ENCODE measurements at places on chromosomes 5 and 9.

GRCh38 chr9:134226221-134226930 is 62.0 kb upstream of the RNU6ATAC start:
- peak; percentile 45 for DNase-seq

GRCh38 chr5:113612060-113612496 is 98.6 kb downstream of the YTHDC2 start:
- DNase-seq = no peak

DNA sequence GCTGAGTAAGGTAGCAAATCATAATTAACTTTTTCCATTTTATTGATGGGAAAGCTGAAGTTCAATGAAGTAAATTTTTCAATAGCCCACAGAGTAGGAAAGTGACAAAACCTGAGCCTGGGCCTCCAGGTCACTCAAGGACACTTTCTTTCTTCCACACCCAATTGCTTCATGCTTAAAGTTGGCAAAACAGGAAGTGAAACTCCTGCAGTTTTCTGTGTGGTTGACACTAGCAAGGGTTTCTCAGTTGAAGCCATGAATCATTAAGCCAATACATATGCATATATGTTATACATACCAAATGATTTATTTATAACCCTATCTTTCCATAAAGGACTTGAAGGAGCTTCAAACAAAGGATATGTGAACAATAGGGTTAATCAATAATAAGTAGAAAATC is 13.9 kb downstream of the TLR4 start:
- peak; percentile 62 for DNase-seq

DNA sequence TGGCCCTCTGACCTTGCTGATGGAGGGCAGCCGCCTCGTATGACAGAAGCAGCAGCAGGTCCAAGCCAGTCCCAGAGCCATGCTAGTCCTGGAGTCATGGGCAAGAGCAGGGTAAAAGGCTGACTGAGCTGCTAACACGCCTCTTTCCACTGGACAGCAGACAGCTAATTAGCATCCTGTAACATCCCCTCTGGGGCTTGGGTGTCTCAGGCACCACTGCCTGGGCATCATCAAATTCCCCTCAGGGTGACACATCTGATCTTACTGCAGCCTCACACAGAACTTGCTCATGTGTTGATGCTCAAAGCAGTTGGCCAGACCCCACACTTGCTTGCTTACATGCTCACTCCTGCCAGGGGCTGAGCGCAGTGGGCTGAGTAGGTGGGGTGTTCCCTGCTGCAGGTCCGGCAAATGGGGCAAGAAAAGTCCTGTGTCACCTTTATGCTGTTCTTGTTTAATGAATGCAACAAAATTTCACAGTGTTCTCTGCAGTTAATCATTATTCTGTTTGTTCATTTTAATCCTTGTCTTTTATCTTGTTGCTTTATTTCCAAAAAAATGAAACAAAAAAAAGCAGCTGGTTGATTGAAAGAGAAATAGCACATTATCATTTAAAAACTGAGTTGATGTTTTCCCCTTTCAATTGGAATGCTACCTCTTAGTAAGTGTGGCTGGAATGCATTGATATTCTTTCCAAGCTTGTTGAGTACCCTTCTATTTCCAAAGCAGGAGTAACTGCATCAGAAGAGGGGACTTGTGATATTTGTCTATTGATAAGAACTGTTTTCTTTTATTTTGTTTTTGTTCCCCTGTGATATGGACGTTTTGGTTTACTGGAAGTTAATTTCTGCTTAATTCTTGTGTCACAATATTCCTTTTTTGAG is 254.1 kb downstream of the CDH18 start:
- DNase-seq = no peak

DNA sequence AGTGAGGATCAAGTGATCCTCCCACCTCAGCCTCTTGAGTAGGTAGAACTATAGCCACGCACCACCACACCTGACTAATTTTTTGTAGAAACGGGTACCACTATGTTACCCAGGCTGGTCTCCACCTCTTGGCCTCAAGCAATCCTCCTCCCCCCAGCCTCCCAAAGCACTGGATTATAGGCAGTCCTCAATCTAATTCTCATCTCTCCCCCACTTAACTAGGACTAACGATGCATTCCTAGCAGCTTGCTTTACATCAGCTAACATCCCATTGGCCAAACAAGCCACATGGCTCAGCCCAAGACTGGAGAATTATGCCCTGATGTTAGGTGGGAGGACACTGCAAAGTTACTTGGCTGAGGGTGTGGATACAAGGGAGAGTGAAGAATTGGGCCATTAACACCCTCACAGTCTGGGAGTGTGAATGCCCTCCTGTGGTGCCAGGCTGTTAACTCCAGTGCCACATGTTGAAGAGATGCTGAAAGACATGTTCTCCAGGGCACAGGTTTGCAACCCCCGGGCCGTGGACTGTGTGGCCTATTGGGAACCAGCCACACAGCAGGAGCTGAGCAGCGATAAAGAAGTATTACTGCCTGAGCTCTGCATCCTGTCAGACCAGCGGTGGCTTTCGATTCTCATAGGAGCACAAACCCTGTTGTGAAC is 5.3 kb upstream of the ZNF367 start:
- no peak for DNase-seq

DNA sequence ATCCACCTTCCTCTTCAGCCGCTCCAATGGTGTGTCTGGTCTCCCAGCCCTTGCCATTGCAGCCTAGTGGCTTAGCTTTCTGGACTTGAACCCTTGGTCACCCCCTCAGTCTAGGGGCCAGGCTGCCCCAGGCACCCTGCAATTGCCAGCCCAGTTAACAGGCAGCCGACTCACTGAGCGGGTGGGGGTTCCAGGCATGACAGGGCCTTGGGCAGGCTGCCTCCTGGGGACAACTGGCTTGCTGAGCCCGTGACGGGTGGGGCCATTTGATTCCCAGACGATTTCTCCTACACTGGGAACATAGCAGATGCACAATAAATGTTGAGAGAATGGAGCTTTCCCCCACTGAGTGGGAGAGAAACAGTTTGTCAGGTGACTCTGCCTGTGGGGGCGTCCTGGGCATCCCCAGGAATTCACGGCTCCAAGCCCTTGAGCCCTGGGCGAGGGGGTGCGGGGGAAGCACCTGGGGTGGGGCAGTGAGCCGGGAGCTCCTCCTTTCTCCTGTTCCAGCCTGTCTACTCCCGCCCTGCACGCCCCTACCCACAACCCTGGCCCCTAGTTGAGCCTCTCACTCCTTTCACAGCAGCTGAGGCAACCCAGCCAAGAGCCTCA is 12.6 kb upstream of the AQP7 start:
- DNase-seq = peak; percentile 49

DNA sequence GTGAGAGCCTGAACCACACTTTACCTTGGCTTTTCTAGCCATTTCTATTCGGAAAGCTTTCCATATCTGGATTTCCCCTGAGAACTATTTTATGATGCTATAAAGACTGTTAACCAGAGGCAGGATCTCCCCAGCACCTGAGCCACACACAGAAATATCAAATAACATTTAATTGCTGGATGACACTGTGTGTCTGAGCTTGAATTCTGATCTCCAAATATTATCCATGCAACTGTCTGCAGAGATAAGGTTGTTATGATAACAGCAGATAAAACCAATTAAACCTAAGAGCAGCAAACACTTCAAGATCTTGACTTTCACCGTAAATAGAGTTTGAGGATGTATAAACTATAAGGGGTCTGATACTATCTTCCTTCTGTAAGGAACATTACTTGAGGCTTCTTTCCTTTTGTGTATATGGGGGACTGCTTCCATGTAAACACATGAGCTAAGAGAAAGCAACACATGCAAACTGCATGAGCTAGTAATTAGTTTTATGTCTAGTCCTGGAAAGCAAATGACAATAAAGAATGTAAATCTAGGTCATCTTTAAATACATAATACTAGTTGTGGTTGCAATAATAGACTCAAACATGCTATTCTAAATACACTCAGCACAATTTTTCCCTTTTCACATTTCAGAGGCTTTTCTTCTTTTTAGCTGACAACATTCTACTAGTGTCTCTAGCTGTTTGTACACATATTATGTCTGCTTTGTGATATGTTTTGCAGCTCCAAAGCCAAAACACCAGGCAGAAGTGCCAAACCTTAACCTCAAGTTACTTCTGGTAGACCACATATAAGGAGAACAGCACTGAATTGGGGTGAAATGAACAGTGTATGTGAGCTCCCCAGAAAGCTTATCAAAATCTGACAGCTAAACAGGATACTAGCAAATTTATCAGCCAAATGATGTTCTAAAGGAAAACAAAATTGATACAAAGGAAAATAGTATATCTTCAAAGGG is 136.5 kb downstream of the EFNA5 start:
- DNase-seq = no peak

DNA sequence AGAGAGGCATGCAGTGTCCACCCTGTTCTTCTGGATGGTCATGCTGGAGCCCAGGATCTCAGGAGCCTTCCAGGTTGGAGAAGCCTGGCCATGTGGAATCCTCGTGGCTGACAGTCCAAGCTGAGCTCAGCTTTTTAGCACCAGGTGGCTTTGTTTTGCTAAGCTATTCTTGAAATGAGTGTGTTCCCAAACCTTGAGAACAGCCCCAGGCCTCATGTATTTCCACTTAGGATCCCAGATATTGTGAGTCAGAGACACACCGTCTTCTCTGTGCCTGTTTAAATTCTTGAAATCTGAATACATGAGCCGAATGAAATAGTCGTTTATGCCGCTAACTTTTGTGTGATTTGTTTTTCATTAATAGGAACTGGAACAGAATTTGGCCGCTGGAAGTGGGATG is 61.2 kb downstream of the IRX2 start:
- no peak for DNase-seq

DNA sequence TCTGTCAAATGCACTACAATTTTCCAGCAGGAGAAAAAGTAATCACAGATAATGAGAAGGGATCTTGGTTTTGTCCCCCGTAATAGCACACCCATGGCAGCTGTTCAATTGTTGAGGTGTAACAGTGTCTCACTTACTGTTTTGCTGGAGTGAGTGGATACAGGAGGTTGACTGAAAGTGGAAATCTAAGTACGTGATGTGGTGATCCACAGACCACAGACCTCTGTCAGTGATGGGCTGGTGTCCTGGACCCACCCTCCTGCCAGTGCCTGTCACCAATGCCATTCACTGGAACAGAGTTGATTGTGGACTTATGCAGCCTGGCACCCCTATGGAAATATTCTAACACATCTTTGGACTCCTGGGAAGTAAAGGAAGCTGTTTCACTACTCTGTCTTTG is 261.7 kb downstream of the TRPM3 start:
- no peak for DNase-seq

DNA sequence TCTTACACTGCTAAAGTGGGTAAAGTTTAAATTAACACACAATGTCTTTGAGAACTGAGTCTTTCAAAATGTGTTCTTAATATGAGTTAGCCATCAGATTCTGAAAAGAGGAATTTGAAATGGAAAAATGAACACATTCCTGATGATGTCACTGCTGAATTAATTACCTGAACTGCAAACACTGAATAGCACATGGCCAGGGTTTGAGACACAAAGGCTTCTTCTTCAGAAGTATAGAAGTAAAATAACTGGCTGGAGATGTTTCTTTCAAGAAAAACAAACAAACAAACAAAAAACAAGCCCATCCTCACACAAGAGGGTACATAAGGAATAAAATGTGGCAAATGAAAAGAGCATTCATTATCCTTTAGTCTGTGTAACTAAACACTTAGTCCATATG is 7.1 kb downstream of the GLIS3 start:
- DNase-seq = no peak

- DNase-seq = no peak
Observed at GRCh38 chr9:136554870-136555269, 9.0 kb upstream of the NOTCH1 start.

DNA sequence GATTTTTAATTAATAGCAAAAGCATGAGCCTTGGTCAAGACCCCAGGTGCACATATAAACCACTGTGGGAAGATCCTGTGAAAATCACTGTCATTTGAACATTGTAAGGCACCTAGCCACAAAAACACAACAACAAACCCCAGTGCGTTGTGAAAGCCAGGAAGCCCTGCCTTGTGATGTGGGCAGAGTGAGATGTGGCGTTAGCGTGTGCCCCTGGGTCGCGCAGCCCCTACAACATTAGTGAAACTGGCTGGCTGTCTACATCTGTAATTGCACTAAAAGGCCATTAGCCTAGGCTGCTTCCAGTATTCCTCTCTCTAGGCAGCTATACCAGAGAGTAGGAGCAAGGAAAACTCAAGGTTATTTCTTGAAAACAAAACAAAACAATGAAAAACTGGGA is 21.1 kb upstream of the PDZD2 start:
- DNase-seq = no peak

GRCh38 chr9:84966876-84967830 is 297.6 kb downstream of the NTRK2 start:
- no peak for DNase-seq

DNA sequence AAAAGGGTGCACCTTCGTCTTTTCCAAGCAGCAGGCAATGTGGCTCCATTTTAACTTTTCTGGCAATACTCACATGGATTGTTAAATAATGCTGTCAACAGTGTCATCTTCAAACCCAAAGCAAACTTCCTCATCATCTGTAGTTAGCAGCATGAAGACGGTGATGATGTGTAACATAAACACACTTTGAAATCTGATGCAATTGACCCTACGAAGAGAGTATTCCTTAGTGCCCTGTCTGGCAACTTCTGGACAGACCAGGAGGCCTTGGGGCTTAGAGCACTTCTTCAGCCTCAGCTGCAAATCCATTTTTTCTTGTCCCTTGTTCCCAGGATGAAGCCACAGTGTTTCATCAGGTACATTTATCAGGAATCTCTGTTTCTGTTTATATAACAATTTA is 149.1 kb downstream of the GHR start:
- DNase-seq = no peak

- peak; percentile 74 for DNase-seq
Observed at GRCh38 chr9:126514037-126514821, 99.5 kb upstream of the LMX1B start.

DNA sequence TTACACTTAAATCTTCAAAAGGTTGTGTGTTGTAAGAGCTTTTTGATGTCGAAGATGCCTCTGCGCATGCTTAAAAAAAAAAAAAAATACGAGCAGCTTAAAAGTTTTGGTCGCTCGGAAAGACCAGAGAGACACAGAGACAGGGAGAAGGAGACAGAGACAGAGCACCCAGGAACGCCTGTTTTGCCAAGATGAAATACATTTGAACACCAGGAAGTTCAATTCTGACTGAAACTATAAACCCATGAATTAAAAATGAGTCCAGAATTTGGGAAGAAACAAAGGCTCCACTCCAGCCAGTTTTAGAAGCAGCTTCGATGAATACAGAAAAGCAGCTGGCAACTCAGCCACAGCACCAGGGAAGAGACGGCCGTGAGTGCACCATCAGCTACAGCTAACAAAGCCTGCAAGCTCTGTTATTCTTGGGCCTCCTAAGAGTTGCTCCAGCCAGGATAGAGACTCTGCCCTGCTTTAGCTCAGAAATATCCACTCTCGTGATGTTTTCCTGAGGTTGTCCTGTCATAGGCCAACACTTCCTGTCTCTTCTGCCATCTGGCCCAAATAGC is 2.5 kb upstream of the ZNF474 start:
- DNase-seq = no peak

- DNase-seq = no peak
Observed at GRCh38 chr5:64690417-64691151, at the start of gene SHISAL2B. Gene SHISAL2B, plus strand, starts transcription at chr5:64690503. Its CDS starts 121 bp downstream, at chr5:64690624.

GRCh38 chr5:147427521-147428401 is 82.1 kb downstream of the DPYSL3 start:
- no peak for DNase-seq

Measured in mucosa of descending colon (tissue), 3 donors.